Astrocyte of the hippocampus (primary cell): ENCODE measurements at places on chromosomes 12 and 14.

GRCh38 chr12:118325081-118325480, 47.6 kb downstream of the TAOK3 start:
- DNase-seq: no peak

DNA sequence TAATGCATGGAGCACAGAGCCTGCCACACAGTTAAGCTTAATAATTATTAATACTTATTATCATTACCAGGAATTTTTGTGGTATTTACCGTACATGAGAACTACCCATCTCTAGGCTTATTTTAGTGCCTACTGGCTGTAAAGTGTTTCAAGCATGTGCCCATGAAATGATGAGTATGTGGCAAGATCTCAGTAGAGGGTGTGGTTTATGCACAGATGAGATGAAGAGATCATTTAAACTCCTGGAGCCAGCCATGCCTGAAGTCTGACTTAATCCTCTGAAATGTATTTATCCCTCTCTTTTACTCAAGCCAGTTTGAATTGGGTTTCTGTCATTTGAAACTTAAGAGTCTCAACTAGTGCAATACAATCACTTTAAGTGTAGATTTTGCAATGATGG, 60.2 kb downstream of the DAO start:
- no peak for DNase-seq

DNA sequence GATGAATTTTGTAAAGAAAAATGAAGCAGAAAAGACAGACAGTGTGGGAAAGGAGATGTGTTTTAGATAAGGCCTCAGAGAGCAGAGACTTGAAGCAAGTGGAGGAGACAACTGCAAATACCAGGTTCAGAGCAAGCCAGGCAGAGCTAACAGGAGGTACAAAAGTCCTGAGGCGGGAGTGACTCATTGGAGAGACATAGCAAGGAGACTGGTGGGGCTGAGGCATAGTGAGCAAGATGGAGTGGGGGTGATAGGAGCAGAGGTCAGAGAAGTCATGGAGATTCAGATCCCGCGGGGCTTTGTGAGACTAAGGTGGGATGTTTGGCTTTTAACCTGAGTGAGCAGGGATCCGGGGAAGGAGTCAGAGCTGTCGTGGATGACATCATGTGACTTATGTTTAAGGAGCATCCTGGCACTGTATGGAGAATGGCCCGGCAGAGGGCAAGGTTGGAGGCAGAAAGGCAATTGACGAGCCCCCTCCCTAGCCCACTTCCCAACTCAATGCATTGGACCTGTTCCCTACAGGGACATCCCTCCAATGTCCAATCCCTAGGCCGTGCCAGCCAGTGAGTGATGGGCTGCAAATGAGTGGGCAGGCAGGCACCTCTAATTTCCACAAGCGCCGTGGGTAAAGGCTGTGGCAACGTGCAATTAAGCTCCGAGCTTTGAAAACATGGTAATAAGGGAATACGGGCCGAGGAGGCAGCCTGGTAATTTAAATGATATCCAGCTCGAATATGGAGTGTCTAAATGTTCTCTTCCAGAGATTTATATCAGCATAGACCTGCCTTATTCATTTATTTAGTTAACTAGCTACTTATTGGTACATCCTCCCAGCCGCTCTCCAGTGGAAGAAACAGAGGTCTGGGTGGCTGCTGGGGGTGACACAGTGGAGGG, 206.8 kb upstream of the LHX5 start:
- no peak for DNase-seq

DNA sequence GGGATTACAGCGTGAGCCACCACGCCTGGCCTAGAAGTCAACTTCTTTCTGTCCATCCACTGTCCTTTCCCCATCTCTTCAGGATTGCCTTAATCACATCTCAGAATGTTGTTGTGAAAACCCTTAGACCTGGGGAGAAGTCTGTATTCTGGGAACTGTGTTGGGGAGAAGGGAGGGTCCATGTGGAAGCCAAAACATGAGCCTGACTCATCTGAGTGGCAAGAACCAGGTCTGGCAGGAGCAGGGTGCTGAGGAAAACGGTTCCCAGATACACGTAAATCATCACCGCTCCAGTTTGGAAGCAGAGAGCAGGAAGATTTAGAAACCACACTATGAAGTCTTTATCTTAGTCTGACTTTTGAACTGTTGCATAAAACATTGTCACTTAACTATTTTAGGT, 245.6 kb upstream of the RGS6 start:
- peak; percentile 39 for DNase-seq

- DNase-seq: peak; percentile 72
Measured at GRCh38 chr12:42504049-42504448, 85.5 kb downstream of the PRICKLE1 start.

- peak; percentile 60 for DNase-seq
Measured at GRCh38 chr12:99087278-99087677, 442.2 kb downstream of the APAF1 start.
